ENCODE measurements at places on chromosomes 5 and 9.
A peak's percentile ranks its signal among the peaks of the same experiment; 100 is the strongest.

- no peak for DNase-seq
Measured at GRCh38 chr5:53403758-53404157, 76.7 kb upstream of the FST start.

- no peak for DNase-seq
Measured at GRCh38 chr5:138372225-138372624, 19.7 kb downstream of the KDM3B start.

- DNase-seq: no peak
Measured at GRCh38 chr5:171911152-171911551, 95.3 kb downstream of the FBXW11 start.

DNA sequence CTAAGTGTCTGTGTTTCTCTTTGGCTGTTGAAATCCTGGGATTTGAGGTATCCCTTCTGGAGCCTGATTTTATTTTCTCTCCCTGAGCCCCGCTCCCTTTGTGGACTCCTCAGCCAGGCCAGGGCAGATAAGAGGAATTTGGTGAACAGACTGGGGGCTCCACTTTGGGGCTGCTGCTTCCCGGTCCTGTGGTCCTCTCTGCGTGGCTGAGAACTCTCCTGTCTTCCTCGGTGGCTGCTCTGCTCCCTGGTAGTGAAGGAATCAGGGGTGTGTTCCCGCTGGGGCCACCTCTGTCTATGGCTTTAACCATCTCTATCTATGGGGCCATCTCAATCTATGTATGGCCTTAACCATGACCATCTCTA is 71.7 kb upstream of the SH3PXD2B start:
- no peak for DNase-seq

- no peak for DNase-seq
Measured at GRCh38 chr5:168188182-168188581, 103.3 kb upstream of the WWC1 start.

DNA sequence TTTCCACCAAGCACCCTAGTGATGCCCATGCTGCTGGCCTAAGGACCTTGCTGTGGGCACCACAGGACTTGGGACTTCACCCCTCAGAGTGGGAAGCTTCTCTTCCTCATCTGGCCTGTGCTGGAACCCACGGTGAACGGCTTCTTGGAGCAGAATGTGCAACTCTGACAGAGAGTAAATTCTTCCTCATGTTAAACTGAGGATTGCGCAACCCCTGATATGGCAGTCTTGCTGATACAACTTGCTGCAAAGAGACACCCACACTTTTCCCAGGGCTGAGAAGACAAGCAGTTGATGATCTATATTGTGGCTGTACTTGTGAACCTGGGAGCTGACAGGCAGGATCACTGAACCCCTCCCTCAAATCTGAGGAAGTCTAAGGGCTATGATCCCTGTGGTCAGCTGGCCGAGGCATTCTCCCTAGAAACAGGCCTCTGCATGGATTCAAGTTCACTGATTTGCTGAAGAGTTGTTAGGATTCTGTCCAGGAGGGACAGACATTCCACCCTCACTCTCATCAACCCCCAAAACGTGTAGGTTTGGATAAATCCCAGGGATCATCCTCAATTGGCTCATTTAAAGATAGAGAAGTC is 307.2 kb downstream of the MTRR start:
- no peak for DNase-seq

- no peak for DNase-seq
Measured at GRCh38 chr5:137734331-137734730, 1.6 kb downstream of the KLHL3 start.

GRCh38 chr9:83106772-83107171 is 43.8 kb upstream of the RASEF start:
- DNase-seq: no peak

GRCh38 chr5:14035859-14036503 is 91.5 kb upstream of the DNAH5 start:
- DNase-seq: peak; percentile 100

- DNase-seq: peak; percentile 73
Measured at GRCh38 chr5:171647043-171647903, 138.3 kb upstream of the SMIM23 start.

DNA sequence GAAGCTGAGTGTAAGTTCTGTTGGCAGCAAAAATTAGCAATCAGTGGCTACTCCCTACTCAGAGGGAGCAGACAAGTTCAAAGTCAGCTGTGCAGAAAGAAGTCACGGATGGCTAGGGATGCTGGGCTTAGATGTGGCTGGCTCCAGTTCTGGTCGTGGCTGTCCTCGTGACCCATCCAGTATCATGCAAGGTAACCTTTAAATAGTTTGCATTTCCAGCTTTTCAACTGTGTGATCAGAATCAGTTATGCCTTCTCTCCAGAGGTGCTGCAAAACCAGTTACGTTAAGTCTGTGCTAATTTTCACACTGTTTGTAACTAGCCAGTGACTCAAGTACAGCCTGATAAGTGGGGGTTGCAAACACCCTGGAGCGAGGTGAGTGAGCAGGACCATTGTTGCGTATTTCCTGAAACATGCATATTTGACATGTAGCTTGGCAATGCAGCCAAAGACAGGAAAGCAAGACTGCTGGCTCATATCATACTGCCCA is 302.4 kb downstream of the ATPSCKMT start:
- no peak for DNase-seq

DNA sequence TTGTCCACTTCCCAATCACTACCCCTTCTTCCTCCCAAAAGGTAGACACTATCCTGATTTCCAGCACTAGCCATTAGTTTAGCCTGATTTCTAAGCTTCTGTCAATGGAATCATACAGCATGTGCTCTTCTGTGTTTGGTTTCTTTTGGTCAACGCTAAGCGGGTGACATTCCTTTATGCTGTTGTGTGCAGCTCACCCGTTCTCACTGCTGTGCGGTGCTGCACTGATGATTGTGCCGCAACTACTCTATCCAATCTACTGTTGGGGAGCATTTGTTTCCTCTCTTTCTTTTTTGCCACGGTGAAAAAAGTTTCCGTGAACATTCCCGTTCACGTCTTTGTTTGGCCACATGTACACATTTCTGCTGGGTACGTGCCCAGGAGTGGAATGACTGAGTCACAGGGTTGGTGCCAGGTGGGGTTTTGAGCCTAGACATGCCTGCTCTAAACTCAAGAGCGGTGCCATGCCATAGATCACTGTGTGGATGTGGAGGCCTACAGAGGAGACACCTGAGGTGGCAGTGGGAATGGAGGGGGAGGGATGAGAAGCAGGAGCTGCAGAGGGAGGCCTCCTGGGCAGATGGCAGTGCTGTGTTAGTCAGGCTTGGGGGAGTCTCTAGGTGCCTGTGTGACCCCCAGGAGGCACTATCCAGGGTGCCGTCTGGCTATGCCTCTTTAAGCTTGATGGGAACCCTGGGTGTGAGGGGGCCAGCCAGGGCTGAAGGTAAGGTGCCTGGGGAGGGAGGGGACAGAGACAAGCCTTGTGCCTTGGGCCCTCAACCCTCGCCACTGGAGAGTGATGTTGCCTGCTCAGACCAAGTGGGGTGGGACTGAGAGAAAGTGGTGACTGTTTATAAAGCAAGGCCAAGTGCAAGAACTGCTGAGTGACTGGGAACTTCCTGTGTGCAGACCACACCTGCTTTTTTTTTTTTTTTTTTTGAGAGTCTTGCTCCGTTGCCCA is 11.4 kb upstream of the ANKRD33B start:
- no peak for DNase-seq

DNA sequence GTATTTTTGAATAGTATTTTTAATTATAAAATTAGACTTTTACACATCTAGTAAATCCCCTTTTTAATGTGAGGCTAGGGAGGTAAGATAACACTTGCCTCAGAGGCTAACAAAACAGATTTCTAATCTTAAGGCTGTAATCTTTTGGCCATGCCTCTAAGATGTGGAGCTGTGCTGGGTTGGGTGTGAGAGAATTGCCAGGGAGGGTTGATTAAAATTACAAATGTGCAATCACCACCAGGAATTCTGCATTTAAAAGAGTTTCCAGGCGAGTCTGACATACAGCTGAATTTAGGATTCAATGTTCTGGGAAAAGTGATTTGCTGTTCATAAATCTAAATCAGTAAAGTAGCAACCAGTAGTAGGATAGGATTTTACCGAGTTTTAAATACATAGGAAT is 73.3 kb downstream of the NUDT12 start:
- DNase-seq: no peak

DNA sequence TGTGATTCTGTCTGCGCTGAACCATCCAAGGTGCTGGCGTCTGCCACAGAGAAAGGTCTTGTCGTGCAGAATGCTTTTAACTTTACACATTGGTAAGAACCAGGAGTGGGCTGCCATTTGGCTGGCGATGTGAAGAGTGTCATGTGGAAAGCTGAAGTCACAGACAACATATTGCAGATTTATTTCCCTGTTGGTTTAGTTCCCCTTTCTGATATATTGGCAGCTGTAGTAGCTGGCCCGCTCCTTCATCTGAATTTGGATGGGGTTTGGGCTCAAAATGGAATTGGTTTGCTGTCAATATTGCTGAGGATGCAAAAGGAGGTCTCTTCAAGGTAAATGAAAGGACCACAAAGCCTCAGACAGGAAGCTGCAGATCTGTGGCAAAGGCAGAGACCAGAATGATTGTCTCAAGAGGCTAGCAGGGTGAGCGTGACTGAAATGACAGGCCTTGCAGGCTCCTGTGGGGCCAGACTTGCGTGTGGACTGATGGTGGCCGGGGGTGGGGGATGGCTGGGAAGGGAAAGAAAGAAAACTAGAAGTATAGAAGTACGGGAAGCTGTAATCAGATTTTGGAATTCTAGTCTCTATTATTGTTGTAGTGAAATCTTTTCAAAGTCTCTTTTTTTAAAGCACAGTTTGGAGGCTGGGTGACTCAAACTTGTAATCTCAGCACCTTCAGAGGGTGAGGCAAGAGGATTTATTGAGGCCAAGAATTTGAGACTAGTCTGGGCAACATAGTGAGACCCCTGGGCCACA is 25.1 kb upstream of the CD180 start:
- no peak for DNase-seq

GRCh38 chr9:91415290-91415689 is 8.3 kb downstream of the NFIL3 start:
- no peak for DNase-seq
